ENCODE measurements at places on chromosomes 1 and 21. TPM values are rescaled to one million over a fixed set of nuclear protein-coding genes. Genes with fewer than 3 reads are reported as not detected.

DNA sequence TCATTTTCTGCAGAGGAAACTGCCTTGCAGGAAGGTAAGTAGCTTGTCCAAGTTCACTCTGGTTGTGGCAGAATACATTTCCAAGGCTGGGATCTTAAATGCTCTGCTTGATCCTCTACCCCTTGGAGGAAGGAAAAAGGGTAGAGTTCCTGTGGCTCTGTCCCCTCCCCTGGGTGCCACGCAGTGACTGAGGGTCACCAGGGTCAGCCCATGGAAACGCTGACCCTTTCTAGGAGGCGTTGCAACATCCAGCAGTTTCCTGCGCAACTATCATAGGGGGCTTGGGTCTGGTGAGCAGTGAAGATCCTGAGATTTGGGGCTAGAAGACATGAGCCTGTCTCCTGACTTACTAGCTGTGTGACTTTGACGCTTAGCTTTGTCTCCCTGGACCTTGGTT is 29.4 kb upstream of the EPS8L3 start:
- H3K27ac ChIP-seq: peak overlapping the region; percentile 69
- H3K27me3 ChIP-seq: no peaks in the 10 kb centered on the region
- no peak for DNase-seq
- no peaks in the 10 kb centered on the region for H3K36me3 ChIP-seq
- peaks cover 23% of the 10 kb centered on the region for H3K4me1 ChIP-seq

DNA sequence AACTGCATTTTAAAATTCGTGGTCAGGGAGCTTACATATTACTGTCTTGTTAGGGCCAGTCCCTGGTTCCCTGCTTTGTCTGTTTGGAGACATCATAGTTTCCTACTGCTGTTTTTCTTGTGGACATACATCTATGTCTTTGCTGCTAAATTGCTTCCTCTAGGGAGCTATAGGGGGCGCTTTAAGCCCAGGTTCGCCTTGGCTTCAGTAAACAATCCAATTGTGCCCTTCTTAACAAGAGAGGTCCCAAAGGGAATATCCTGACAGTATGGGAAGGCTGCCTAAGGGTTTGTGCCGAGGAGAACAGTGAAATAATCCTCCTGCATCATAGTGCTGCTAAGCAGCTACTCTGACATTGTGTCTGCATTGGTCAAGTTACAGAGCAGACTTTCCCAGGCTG is 112.5 kb downstream of the USH2A start:
- no peaks in the 10 kb centered on the region for H3K27me3 ChIP-seq
- peaks cover 1% of the 10 kb centered on the region for H3K4me1 ChIP-seq
- no peak for DNase-seq
- H3K36me3 ChIP-seq: no peaks in the 10 kb centered on the region
- H3K27ac ChIP-seq: no peak overlapping the region

GRCh38 chr1:201648066-201648906 is 109.4 kb downstream of the NAV1 start:
- H3K4me3 ChIP-seq: peak overlapping the region; percentile 68
- DNase-seq: peak; percentile 19
- H3K36me3 ChIP-seq: no peaks in the 10 kb centered on the region
- peaks cover 10% of the 10 kb centered on the region for H3K4me1 ChIP-seq
- no peak overlapping the region for H3K27ac ChIP-seq
- peaks cover 71% of the 10 kb centered on the region for H3K27me3 ChIP-seq

GRCh38 chr21:37281579-37281978 is 14.4 kb upstream of the VPS26C start:
- no peaks in the 10 kb centered on the region for H3K4me1 ChIP-seq
- peaks cover 12% of the 10 kb centered on the region for H3K27me3 ChIP-seq
- H3K4me3 ChIP-seq: no peak overlapping the region
- no peak for DNase-seq

- DNase-seq: no peak
- peak overlapping the region; percentile 90 for H3K27ac ChIP-seq
- no peaks in the 10 kb centered on the region for H3K27me3 ChIP-seq
- H3K4me1 ChIP-seq: peaks cover 21% of the 10 kb centered on the region
- no peaks in the 10 kb centered on the region for H3K36me3 ChIP-seq
Observed at GRCh38 chr1:153532181-153532580, 3.6 kb downstream of the S100A6 start.

- no peak for DNase-seq
- H3K27me3 ChIP-seq: peaks cover 2% of the 10 kb centered on the region
- peak overlapping the region; percentile 86 for H3K27ac ChIP-seq
- H3K4me3 ChIP-seq: no peak overlapping the region
- H3K4me1 ChIP-seq: peaks cover 8% of the 10 kb centered on the region
Observed at GRCh38 chr1:109197158-109198042, 16.3 kb upstream of the SARS1 start.

GRCh38 chr1:10456048-10456447 is 6.2 kb downstream of the CORT start:
- H3K4me3 ChIP-seq: no peak overlapping the region
- peaks cover 2% of the 10 kb centered on the region for H3K27me3 ChIP-seq
- H3K4me1 ChIP-seq: no peaks in the 10 kb centered on the region

DNA sequence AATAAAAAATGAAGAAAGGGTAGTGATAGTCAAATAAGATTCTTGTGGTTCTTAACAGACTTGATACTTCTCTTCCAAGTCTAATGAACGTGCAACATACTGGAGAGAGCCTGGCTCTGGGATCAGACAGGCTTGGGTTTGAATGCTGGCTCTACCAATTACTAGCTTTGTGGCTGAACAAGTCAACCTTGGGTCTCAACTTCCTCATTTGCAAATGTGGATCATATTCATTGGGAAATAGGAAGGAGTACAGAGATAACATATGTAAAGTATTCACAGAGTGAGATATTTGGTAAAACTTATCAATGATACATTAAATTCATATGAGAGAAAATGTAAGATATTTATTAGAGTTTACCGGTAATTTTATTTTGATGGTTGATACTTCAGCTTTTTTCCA is 2.0 kb downstream of the EDEM3 start:
- peak overlapping the region; percentile 82 for H3K4me3 ChIP-seq
- peaks cover 22% of the 10 kb centered on the region for H3K4me1 ChIP-seq
- no peak overlapping the region for H3K27ac ChIP-seq
- H3K27me3 ChIP-seq: peaks cover 4% of the 10 kb centered on the region

GRCh38 chr1:159162516-159163265 is 8.7 kb upstream of the CADM3 start:
- H3K4me1 ChIP-seq: peaks cover 17% of the 10 kb centered on the region
- no peak overlapping the region for H3K4me3 ChIP-seq
- no peaks in the 10 kb centered on the region for H3K27me3 ChIP-seq
- no peak for DNase-seq
- H3K36me3 ChIP-seq: peaks cover 1% of the 10 kb centered on the region

- H3K36me3 ChIP-seq: peaks cover 2% of the 10 kb centered on the region
- H3K27me3 ChIP-seq: peaks cover 13% of the 10 kb centered on the region
- H3K4me1 ChIP-seq: peaks cover 7% of the 10 kb centered on the region
- peak within 1 kb of the TSS; percentile 78 for H3K27ac ChIP-seq
- no peak for DNase-seq
- H3K4me3 ChIP-seq: peak within 1 kb of the TSS; percentile 78
Observed at GRCh38 chr1:226738995-226739695, at the start of gene ITPKB. Gene ITPKB, minus strand, starts transcription at chr1:226739282. Its CDS starts 1,824 bp downstream, at chr1:226737458.

GRCh38 chr1:10679496-10680220 is 116.8 kb downstream of the CASZ1 start:
- H3K27ac ChIP-seq: peak overlapping the region; percentile 17
- H3K4me3 ChIP-seq: no peak overlapping the region
- peaks cover 38% of the 10 kb centered on the region for H3K4me1 ChIP-seq
- peaks cover 45% of the 10 kb centered on the region for H3K27me3 ChIP-seq
- H3K36me3 ChIP-seq: no peaks in the 10 kb centered on the region

- no peaks in the 10 kb centered on the region for H3K36me3 ChIP-seq
- H3K27me3 ChIP-seq: peaks cover 14% of the 10 kb centered on the region
- H3K27ac ChIP-seq: no peak overlapping the region
- H3K4me3 ChIP-seq: no peak overlapping the region
- no peaks in the 10 kb centered on the region for H3K4me1 ChIP-seq
- DNase-seq: no peak
Observed at GRCh38 chr1:74773582-74773981, 40.6 kb downstream of the TYW3 start.

- no peak overlapping the region for H3K4me3 ChIP-seq
- H3K27me3 ChIP-seq: no peaks in the 10 kb centered on the region
- H3K36me3 ChIP-seq: no peaks in the 10 kb centered on the region
- H3K27ac ChIP-seq: no peak overlapping the region
Observed at GRCh38 chr1:101120868-101121267, 95.3 kb upstream of the DPH5 start.

- no peak overlapping the region for H3K4me3 ChIP-seq
- H3K4me1 ChIP-seq: peaks cover 2% of the 10 kb centered on the region
- no peak for DNase-seq
- no peak overlapping the region for H3K27ac ChIP-seq
Observed at GRCh38 chr1:83619170-83619896, 379.6 kb downstream of the TTLL7 start.

DNA sequence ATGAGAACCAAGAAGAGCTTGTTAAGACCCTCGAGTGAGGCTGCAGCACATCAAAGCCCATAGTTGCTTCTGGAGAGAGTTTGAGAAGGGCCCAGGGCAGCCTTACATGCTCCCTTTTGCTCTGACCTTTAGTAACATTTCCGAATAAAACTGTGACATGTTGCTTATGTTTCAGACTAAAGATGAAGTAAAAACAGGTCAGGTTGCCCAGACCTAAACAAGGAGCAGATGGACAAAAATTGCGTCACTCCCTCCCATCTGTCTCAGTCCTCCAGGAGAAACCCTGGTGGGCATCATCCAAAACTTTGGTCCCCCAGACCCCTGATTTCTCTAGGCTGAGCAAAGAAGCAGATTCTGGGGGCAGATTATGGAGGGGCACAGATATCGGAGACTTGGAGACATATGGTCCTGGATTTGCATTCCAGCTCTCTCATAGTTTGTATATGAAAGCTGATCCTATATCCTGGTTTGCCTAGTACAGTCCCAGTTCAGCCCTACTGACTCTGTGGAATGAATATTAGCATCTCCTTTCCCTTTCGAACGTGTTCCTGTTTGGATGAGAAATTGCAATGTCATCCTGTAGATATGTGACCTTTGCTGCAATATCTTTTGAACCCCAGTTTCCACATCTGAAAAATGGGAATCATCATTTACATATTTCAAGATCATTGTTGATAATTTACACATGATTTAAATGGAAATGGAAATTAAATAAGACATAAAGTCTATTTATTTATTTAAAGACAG is 304.9 kb upstream of the USP24 start:
- DNase-seq: no peak
- no peak overlapping the region for H3K27ac ChIP-seq
- H3K36me3 ChIP-seq: no peaks in the 10 kb centered on the region
- H3K4me3 ChIP-seq: no peak overlapping the region
- peaks cover 21% of the 10 kb centered on the region for H3K27me3 ChIP-seq
- H3K4me1 ChIP-seq: no peaks in the 10 kb centered on the region

ZNF593OS gene
- total RNA-seq: not detected

AIM2 gene
- total RNA-seq: 2.1 TPM

CRYBG2 gene
- total RNA-seq: 13.8 TPM

FOXD2 gene
- 0.05 TPM for total RNA-seq

All from progenitor cell of endocrine pancreas (in vitro differentiated cells).